ENCODE measurements at places on chromosomes 2 and 18.

DNA sequence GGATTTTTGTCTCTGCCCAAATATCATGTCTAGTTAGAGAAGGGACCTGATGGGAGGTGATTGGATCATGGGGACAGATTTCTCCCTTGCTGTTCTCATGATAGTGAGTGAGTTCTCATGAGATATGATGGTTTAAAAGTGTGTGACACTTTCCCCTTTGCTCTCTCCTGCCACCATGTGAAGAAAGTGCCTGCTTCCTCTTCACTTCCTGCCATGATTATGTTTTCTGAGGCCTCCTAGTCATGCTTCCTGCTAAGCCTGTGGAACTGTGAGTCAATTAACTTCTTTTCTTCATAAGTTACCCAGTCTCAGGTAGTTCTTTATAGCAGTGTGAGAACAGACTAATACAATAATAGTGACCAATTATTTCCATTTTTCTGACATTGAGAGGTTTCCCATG is 167.3 kb upstream of the CYRIA start:
- DNase-seq = no peak

DNA sequence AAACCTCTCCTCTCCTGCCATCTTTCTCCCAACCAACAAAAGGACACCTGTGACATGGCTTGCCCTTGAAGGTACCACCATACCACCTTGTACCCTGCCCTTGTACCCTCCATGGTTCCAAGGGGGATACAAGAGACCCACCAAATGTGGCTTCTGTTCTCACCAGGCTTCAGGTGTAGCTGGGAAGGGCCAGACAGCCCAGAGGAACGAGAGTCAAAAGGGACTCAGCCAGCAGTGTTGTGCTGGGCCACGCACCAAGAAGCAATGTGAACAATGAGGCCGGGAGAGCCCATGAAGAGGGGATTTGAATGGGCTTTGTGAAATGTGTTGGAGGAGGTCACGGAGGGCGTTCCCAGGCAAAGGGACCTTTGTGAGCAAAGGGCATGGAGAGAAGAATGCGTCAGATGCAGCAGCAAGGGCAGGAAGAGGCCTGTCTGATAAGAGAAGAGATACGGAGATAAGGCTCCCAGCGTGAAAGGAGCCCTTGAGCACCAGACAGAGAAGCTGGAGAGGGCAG is 48.6 kb downstream of the PLB1 start:
- DNase-seq = no peak

GRCh38 chr2:202510911-202511310 is 123.9 kb upstream of the FAM117B start:
- DNase-seq = no peak

GRCh38 chr2:230640540-230641011 is 72.1 kb upstream of the CAB39 start:
- DNase-seq = no peak

DNA sequence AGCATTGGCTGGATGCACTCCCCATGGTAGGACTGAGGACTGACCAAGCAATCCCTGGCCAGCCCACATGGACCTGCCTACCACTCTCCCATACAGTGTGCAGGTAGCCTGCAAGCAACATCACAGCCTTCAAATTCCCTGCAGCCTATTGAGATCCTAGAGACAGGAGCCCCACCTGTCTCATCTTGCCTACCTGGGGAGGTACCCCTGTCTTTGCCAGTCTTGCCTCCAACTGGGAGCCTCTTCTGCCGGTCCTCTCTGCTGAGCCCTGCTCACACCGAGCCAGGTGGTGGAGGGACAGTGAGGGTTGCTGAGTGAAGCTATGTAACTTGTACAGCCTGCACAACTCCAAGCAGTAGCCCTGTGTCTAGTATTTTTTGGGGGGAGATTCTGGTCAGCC is 29.9 kb downstream of the TTC32 start:
- no peak for DNase-seq

- peak; percentile 98 for DNase-seq
Measured at GRCh38 chr2:165067643-165068486, 112.5 kb upstream of the SLC38A11 start.

DNA sequence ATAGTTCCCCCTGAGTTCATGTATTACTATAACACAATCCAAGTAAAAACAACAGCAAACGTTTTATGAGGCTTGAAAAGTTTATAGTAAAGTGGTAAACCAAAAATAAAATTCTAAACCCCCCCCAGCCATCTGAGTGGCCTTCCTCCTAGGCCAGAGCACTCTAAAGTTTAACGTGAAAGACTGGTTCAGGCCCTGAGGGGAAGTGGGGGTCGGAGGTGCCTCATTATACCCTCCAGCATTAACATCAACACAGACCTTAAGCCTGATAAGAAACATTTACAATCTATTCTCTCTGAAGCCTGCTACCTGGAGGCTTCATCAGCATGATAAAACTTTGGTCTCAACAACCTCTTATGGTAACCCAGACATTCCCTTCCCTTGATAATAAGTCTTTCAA is 29.0 kb upstream of the CNGA3 start:
- DNase-seq = no peak

DNA sequence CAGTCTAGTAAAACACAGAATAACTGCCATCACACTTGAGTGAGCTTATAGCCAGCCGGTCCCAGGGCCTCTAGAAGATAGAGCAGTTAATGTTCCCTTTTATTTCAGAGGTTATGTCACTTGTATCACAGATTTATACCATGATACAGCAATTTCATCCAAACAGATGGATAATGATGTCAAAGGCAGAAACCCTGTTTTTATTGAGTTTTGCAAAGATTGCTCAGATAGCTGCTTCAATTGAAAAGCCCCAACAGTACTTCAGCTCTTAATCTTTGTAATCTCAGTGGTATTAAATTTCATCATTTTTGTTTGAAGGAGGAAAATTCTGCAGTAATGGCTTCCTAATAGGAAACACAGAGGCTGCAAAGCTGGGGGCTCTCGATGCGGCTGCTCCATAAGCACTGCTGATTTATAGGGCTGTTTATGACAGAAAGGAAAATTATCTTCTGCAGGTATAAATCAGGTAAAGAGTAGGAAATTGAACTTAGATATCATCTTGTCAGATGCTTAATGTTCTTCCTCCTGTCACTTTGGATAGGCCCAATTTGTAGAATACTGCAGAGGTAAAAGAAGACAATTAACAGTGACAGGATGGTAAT is 112.3 kb downstream of the LNPK start:
- DNase-seq = no peak

DNA sequence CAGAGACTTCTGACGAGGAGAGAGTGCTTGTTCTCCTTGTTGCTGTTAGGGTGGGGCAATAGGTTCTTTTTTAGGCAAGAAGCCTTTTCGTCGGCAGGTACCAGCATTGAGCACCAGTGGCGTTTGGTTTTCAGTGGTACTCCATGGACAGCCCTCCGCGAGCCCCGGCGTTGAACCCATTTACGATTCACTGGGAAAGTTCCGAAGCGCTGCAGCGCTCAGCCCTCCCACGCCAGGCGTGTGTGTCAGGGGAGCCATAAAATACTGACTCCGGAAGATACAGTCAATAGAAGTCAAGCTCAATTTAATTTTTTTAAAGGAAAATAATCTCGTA is 494 bp upstream of the ROCK1 start:
- DNase-seq = no peak

GRCh38 chr18:52394602-52395001 is 54.6 kb downstream of the DCC start:
- DNase-seq = no peak

DNA sequence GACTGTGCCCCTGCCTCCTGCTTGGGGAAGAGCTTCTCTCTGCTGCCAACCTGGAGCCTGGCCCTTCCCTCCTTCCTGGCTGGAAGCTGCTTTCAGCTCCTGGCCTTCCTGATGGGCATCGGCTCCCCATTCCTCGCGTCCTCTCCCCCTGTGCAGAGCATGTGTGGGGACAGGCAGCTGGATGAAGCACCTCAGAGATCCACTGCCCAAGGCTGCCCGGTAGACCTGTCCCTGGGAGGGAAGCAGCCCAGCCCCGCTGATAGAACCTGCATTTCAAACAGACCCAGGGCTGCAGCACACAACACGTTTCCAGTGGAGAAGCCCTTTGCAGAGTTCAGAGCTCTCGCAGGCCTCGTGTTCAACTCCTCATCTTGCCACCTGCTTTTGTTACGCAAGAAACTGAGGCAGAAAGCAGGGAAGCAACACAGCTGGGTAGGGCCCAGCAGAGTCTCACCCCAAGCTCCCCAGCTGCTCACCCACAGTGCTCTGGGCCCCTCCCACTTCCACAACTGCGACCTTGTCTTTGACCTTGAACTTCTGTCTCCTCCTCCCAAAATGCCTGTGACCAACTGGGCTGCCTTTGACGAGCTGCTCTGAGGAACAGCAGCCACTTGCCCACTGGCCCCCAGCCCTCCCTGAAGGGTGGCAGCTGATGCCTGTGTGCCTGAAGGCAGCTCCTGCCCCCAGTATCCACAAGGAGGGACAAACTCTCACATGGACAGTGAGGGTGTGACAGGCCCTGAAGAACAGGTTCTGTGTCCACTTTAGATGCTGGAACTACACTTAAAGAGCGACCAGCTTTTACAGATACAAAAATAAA is 65.5 kb downstream of the PARD6G start:
- DNase-seq = no peak

- DNase-seq = no peak
Measured at GRCh38 chr2:194465641-194466040, 1191.4 kb upstream of the SLC39A10 start.

DNA sequence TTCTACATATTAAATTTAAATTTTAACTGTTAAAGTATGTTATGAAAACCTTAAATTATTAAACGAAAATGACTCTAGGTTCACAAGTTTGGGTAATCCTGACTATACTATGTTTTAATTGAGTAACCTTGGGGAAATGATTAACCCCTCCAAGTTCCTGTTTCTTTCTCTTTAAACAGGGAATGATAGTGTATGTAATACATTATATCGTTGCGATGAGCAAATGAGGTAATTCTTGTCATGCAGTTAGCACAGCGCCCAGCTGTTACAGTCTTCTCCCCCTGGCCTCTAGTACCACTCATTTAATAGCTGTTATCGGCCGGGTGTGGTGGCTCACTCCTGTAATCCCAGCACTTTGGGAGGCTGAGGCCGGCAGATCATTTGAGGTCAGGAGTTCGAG is 80.4 kb downstream of the MTA3 start:
- DNase-seq = no peak

DNA sequence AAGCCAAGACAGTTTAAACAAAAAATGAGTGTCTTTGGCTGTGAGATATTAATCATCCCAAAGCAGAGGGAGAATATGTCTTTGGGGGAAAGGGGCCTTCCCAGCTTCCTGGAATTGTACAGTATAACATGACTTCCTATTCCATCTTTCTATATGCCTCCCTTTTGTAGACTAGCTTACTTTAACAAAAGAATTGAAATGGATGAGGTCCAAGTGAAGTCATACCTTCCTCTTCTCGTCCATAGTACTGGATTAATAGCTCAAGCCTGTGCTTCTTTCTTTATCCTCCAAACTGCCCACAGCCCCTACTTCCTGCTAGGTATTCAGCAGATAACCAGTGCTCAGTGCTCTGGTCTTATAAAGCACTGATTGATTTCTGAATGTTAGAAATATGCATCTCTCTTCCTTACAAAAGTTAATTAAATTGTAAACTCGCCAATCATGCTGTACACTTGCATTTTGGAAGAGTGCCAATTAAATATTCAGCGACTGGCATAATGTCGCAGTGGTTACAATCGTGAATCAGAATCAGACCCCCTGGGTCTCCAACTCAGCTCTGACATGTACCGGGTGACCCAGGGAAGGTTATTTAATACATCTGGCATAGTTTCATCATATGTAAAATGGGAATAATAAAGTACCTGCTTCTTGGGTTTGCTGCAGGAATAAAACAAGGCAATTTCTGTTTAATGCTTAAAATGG is 325.1 kb downstream of the RND3 start:
- DNase-seq = no peak

DNA sequence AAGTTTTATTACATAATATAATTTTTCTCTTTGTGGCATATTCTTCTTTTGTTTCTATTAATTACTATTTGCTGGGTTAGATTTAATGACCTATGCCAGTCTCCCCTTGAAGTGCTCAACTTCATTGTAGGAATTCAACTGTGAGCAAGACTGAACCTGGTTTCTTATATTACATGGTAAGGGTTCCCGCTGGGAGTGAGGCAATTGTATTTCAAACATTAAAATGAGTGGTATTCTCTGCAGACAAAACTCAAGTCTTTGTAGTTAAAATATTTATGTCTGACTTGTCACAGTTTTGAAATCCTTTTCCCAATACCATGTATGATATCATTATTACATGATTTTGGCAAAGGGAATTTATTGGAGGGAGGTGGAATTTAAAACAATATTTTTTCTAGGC is 278.7 kb downstream of the GULP1 start:
- DNase-seq = no peak

DNA sequence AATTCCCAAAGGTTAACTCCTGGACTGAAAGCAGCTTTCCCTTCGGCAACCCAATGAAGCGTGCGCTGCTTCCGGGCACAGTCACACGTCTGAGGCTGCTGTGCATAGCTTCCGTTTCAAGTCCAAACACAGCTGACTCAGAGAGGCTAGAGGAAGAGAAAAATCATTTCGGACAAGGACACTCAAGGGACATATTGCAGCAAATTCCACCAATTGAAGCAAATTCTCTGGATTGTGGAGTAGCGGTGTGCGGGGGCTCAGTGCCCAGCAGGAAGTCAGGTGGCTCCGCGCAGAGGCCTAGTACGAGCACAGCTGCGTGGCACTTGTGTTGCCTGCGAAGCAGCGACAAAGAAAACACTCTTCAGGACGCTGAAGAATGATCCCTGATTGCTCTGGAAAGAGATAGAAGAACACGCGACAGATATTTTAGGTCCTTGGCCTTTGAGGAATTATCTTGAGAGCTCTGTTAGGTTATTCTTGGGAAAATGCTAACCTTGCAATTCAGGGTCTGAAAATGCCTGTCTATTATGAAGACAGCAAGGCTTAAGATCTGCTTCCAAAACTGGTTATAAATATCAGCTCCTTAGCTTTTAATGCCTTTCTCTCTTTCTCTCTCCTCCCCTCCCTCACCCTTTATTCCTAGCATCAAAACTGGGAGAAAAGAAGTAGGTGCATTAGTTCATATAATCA is 352.6 kb upstream of the DLGAP1 start:
- no peak for DNase-seq

- no peak for DNase-seq
Measured at GRCh38 chr2:141458351-141458750, 672.5 kb downstream of the LRP1B start.

- DNase-seq = peak; percentile 55
Measured at GRCh38 chr2:232235716-232236115, 142.8 kb upstream of the ALPP start.

- DNase-seq = no peak
Measured at GRCh38 chr2:10478298-10478625, 30.1 kb upstream of the ODC1 start.

GRCh38 chr2:181241797-181242196 is 215.4 kb upstream of the ITGA4 start:
- DNase-seq = no peak

GRCh38 chr2:143844986-143845385 is 674.9 kb downstream of the ZEB2 start:
- DNase-seq = no peak

- DNase-seq = no peak
Measured at GRCh38 chr2:204681412-204681811, 136.1 kb downstream of the PARD3B start.

Measured in NCI-H82 (cell line).